ENCODE measurements at places on chromosomes 1 and 21.
A peak's percentile ranks its signal among the peaks of the same experiment; 100 is the strongest.

DNA sequence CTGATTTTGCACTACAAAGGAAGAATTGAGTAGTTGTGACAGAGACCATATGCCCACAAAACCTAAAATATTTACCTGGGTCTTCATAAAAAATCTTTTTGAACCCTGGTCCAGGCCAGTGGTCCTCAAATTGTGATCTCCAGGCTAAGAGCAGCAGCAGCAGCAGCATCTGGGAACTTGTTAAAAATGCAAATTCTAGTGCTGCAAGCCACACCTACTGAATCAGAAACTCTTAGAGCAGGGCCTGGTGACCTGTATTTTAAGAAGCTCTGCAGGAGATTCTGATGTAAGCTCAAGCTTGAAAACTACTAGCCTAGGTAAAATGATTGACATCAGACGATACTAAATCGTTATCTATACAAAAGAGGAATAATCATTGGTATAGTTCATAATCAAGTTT lies 112.2 kb downstream of the LRRC7 start:
- DNase-seq: no peak

- DNase-seq: no peak
Observed at GRCh38 chr1:234386122-234386521, 12.9 kb downstream of the COA6 start.

- DNase-seq: no peak
Observed at GRCh38 chr1:195618287-195618686, 990.0 kb downstream of the KCNT2 start.

DNA sequence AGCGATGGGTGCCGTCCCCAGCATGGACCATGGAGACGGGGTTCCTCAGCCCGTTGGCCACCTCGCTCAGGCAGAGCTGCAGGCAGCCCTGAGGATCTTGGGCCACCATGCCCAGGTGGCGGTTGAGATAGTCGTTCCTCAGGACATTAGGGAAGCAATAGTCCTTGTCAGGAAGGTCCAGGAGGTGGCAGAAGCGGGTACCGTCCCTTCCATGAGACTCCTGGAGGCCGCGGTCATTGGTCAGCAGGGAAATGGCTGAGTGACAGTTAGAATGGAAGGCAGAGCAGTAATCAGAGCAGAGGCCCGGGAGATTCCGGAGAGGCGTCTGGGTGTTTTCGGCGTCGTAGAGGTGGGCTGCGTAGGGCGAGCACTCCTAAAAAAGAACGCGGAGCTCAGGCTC lies 4.1 kb downstream of the HHIPL2 start:
- DNase-seq: no peak

GRCh38 chr1:18283601-18284385 lies 176.2 kb downstream of the IGSF21 start:
- no peak for DNase-seq

DNA sequence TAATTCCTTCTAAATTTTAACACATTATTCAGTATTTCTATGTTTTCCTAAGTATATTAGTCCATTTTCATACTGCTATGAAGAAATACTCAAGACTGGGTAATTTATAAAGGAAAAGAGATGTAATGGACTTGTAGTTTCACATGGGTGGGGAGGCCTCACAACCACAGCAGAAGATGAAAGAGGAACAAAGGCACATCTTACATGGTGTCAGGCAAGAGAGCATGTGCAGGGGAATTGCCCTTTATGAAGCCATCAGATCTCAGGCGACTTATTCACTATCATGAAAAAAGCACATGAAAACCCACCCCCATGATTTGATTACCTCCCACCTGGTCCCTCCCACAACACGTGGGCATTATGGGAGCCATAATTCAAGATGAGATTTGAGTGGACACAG lies 15.6 kb downstream of the GBP5 start:
- DNase-seq: no peak

GRCh38 chr1:201568265-201568664 lies 29.3 kb downstream of the NAV1 start:
- no peak for DNase-seq

- no peak for DNase-seq
Observed at GRCh38 chr1:60924165-60924564, 158.2 kb upstream of the NFIA start.

GRCh38 chr1:66777831-66778230 lies 23.2 kb downstream of the INSL5 start:
- no peak for DNase-seq

GRCh38 chr1:153536012-153536670 lies 350 bp upstream of the S100A6 start:
- DNase-seq: peak; percentile 92

GRCh38 chr1:173871500-173871899 lies 3.3 kb downstream of the ZBTB37 start:
- DNase-seq: no peak

DNA sequence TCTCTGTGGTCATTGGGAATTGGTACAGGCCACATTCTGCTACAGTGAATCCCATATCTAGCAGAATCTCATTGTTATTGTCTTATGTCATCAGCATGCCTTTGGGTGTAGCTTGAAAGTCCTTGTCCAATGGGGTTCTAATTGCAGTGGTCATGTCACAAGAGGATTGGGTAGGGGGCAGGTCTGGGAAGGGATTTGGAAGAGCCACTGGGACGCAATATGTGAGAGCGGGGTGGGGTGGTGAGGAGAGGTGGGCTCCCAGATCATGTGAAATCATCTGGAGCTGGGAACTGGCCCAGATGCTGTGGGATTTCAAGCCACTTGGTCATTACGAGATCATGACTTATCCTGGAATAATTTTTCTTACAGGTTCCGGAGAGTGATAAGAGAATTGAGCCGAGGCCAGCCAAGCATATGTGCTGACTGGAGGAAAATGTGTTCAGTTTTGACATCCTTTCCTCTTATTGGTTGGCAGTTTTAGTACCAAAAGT lies 16.3 kb downstream of the CNIH3 start:
- no peak for DNase-seq

DNA sequence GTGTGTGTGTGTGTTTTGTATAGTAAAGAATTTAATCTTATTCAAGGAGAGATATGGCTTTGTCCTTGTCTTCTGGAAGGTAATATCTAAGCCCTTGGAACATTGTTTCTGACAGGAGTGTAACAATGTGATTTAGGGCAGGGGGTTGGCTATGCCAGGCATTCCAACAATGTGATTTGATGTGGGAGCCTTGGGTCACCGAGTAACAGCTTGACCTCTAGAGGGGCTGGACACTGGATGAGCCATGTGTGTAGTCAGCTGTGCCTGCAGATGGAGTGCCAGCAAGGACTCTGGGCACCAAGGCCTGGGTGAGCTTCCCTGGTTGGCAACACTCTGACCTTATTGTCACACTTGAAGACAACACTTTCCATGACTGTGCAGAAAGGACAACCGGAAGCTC lies 336.1 kb upstream of the ZP4 start:
- DNase-seq: no peak

- DNase-seq: no peak
Observed at GRCh38 chr1:211331011-211331709, 4.5 kb downstream of the TRAF5 start.

DNA sequence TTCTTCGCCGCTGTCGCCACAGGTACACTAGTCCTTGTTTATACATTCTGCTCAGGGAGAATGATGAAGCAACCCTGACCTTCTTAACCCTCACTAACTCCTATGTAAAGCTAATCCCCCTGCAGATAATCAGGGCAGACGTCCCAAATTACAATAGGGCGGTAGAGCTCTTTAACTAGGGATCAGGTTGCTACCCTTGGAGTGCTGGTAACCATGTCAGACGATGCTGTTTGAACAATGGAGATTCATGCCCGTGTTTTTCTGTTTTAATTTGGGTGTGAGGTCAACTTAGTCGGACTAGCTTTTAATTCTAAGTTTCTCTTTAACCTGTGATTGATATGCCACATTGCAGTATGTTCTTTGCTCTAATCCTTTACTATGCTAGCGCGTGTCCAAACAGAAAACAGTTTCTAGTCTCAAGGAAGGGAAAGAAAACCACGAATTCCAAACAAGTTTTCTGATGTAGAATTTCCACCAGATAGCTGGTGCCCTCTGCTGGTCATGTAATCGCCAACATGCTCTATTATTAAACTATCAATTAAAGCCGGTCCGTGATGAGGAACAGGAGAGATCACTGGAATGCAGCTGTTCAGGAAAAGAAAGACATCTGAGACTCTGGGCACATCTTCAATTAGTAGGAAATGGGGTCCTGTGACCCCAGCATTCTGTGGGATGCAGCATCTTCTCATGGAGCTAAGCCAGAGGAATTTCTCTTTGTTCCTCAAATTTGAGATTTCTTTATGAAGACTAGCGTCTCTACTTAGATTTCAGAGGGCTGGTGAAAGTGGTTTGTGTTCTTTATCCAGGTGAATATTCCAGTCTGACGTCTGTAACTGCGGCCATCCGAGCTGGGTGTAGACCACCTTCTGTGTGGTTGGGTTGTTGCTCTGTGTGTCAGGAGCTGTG lies 18.3 kb upstream of the VAMP3 start:
- no peak for DNase-seq

DNA sequence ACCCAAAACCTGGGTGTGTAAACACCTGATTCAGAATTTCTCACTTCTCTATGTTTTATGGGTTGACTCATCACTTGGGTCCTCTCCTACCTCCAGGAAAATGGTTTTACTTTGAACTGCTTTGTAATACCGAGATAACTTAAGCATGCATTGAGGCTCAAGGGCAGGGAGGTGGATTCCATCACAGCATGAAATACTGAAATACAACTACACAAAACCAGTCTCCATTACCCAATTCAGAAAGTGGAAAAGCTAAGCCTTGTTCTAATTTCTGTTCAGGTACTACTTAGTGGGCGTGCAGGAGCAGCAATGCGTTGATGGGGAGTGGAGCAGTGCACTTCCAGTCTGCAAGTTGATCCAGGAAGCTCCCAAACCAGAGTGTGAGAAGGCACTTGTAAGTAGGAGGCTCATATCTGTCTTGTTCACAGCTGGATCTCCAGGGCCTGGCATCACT lies 6.1 kb upstream of the C4BPA start:
- no peak for DNase-seq

GRCh38 chr1:231584921-231585320 lies 41.7 kb upstream of the DISC1 start:
- no peak for DNase-seq

DNA sequence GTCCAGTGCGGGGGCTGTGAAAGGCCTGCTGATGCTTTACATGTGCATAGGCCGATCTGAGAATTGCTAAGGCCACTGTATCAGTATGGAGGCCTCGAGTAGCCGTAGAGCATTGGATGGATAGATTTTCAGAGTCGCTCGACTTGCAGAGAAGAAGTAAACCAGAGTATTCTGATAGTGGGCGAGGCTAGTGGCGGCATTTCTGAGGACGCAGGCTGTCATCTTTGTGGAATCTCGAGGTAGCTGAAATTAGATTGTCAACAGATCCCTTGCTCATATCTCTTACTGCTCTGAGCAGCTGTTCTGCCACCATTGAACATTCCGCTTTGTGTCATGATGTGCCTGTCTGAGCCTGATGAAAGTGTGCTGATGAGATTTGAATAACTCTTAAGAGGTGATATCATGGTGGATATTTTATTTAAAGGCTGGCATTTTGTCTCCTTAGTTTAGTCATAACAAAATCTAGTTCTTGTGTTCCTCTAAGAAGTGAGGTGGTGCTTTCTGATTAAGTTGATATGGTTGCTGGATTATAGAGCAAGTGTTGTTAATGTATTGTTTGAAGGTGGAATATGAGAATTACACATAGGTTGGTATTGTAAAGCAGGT lies 1.5 kb downstream of the KIF1B start:
- DNase-seq: no peak

- no peak for DNase-seq
Observed at GRCh38 chr1:7460807-7461206, 310.3 kb upstream of the VAMP3 start.

- no peak for DNase-seq
Observed at GRCh38 chr1:81073580-81073979, 727.2 kb upstream of the ADGRL2 start.

GRCh38 chr1:3598522-3599285 lies 12.6 kb downstream of the MEGF6 start:
- no peak for DNase-seq

- DNase-seq: no peak
Observed at GRCh38 chr1:245263529-245264095, 108.8 kb downstream of the KIF26B start.

DNA sequence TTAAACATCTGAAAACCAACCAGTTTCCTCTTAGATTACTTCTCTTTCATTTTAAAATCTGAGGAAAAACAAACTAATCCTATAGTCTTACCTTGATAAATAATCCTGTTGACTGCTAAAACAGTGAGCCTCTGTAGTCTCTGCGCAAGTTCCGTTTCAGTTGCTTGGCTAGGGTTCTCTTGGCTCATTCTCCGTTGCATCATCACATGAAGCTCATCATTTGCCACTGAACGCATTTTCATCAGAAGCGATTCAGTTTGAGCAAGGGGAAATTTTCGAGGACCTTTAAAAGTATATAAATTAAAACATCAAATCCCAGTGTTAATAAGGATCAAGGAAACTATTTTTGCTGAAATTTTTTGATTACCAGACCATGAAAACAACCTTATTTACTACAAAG lies 96.7 kb upstream of the GNG4 start:
- no peak for DNase-seq

DNA sequence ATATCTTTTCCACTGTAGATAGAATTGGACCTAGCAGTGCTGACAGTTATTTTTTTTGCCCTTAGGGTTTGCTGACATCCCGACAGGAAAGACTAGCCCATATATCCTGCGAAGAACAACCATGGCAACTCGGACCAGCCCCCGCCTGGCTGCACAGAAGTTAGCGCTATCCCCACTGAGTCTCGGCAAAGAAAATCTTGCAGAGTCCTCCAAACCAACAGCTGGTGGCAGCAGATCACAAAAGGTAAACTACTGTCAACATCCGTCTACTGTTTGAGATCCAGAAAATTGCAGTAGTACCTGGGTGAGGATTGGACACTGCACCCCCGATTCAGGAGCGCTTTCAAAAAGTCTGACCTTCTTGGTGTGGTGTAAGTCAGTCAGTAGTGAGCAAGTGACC lies 55.8 kb downstream of the CENPF start:
- no peak for DNase-seq

GRCh38 chr1:47849005-47849521 lies 148.1 kb downstream of the TRABD2B start:
- peak; percentile 67 for DNase-seq

GRCh38 chr1:31567956-31568570 lies 8.3 kb upstream of the TINAGL1 start:
- peak; percentile 15 for DNase-seq

DNA sequence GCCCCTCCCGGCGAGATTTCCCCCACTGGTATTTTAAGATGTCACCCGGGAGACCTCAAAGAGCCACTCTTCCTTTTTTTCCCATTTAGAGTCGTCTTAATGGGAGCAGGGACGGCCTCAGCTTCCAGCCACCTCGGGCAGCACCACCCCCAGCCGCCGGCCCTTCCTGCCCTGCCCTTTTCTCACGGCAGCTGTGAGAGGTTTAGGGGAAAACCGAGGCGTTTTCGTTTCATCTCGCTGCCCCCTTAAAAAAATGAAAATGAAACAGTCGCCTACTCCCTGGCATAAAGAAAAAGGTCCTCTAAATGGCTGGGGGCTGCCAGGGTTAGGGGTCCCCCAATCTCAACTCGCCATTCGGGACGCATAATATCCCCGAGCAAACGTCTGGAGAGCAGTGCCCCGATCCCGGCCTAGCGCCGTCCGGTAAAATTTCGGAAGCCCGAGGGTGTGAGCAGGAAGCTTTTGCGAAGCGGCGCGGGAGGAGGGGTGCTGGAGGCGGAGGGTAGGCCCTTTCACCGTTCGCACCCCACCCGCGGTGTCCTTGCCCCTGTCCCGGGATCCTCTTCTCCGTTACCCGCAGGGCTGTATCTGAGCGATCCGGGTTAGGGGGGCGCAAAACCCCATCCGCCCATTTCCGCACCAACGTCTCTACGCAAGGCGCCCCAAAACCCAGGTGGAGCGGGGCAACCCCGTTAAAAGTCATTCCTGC lies 1.2 kb downstream of the RUNX3 start:
- peak; percentile 58 for DNase-seq

- no peak for DNase-seq
Observed at GRCh38 chr1:16088996-16089395, 15.5 kb upstream of the FAM131C start.
